ENCODE measurements at places on chromosomes 16 and 17.

GRCh38 chr17:81833921-81834830, 674 bp downstream of the PPP1R27 start:
- DNase-seq, result peak; percentile 70

DNA sequence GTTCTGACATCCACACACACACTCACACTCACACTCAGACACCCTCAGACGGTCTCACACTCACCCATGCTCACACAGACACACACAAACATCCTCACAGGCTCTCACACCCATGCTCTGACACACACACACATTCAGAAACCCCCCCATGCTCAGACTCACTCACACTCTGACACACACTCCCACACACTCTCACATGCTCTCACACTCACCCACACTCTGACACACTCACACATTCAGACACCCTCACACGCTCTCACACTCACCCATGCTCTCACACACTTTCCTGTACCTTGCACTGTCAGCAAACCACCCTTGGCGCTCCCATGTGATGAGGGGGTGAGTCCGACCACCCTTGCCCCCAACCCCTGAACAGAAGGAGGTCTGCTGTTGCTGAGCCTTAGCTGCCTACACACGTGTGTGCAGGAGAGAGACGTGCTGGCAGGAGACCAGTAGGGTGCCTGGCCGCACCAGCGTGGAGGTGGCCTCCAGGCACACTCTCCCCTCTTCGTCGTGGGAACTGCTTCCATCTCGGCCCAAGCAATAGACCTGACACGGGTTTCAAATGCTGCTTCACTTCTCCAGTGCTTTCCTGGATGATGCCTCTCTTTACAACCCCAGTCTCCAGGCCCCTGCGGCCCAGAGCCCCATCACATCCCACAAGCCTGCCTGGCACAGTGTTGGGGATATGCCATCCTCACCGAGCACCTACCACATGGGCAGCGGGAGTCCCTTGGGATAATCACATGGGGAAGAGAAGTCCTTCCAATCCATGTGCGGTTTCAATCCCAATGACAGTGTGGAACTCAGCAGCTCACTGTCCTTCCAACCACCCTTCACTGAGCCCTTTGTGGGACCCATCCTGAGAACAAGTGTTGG, 267.8 kb upstream of the FOXF1 start:
- DNase-seq, result no peak

- no peak for DNase-seq
These were observed 258.6 kb downstream of the SNX29 start for GRCh38 chr16:12235110-12235509.

- no peak for DNase-seq
These were observed at the start of gene PLCD3 for GRCh38 chr17:45132320-45132571. Gene PLCD3 (minus strand): TSS chr17:45132515. CDS start chr17:45132410, 105 bp downstream.

DNA sequence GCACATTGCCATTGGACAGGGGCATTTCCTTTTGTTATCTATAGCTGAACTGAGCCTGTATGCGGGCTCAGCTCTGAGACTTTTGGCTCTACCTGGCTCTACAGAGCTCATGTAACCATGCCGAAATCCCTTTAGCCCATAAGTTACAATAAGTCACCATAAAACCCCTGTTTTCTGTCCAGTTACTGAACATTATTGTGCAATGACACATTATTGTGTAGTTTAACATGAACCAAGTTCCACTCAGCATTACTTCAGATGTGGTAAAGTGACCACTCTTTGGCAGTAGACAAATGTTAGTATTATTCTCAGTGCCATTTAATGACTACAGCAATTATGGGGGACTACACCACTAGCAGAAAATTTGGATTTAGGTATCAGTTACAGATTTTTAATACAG, 65.4 kb upstream of the RASL10B start:
- DNase-seq, result no peak
